ENCODE measurements at places on chromosomes 11 and 22.
A peak's percentile ranks its signal among the peaks of the same experiment; 100 is the strongest.

- DNase-seq, result no peak
Measured at GRCh38 chr22:46721501-46722085, 16.5 kb downstream of the CERK start.

DNA sequence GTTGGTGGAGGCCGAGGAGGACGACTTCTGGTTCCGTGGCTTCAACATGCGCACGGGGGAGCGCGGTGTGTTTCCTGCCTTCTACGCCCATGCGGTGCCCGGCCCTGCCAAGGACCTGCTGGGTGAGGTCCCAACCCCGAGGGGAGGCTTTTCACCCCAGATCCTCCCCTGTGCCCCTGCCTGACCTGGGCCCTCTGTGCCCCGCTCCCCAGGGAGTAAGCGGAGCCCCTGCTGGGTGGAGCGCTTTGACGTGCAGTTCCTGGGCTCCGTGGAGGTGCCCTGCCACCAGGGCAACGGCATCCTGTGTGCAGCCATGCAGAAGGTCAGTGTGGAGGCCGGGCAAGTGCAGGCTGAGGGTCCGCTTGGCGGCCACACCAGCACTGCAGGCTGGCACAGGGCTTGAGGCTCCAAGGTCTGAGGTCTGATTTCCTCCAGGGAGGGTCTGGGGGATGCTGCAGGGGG lies 5.1 kb downstream of the MAPK8IP2 start:
- no peak for DNase-seq

- peak; percentile 28 for DNase-seq
Measured at GRCh38 chr11:47514825-47515647, 37.9 kb downstream of the CELF1 start.

DNA sequence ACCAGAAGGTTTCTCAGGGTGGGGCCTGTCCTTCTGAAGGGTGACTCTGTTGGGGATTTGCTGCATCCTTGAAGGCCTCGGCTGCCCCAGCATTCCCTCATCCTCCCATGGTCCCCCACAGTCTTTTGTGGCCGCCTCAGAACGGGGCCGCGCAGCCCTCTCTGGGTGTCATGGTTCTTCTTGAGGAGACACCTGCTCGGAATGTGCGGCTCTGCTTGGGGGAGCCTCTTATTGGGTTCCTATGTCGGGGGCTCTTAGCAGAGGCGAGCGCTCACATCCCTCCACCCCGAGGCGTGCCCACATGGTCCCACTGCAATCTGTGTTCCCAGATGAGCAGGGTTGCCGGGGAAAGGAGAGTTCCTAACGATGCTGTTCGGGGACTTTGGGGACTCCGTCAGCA lies 1008.4 kb downstream of the BRD1 start:
- DNase-seq, result no peak

- no peak for DNase-seq
Measured at GRCh38 chr11:69148377-69148762, 7.4 kb upstream of the SMIM38 start.

- DNase-seq, result no peak
Measured at GRCh38 chr11:33835143-33835878, 56.6 kb downstream of the LMO2 start.

DNA sequence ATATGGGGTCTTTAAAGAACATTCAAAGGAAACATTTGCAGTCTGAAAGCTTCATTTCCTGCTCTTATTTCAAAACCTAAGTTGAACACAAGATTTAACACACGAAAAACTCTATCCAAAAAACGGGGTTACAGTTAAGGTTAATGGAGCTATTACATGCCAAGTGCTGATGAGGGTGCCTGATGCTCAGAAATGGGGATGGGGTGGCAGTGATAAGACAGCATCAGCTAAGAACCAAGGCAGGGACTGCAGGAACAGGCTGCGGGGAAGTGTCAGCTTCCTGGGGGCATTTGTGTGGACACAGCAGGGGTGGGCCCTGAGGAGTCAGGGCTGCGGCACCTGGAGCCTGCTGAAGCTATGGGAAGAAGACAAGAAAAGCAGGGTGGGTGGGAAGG lies 12.2 kb downstream of the DGCR2 start:
- no peak for DNase-seq

DNA sequence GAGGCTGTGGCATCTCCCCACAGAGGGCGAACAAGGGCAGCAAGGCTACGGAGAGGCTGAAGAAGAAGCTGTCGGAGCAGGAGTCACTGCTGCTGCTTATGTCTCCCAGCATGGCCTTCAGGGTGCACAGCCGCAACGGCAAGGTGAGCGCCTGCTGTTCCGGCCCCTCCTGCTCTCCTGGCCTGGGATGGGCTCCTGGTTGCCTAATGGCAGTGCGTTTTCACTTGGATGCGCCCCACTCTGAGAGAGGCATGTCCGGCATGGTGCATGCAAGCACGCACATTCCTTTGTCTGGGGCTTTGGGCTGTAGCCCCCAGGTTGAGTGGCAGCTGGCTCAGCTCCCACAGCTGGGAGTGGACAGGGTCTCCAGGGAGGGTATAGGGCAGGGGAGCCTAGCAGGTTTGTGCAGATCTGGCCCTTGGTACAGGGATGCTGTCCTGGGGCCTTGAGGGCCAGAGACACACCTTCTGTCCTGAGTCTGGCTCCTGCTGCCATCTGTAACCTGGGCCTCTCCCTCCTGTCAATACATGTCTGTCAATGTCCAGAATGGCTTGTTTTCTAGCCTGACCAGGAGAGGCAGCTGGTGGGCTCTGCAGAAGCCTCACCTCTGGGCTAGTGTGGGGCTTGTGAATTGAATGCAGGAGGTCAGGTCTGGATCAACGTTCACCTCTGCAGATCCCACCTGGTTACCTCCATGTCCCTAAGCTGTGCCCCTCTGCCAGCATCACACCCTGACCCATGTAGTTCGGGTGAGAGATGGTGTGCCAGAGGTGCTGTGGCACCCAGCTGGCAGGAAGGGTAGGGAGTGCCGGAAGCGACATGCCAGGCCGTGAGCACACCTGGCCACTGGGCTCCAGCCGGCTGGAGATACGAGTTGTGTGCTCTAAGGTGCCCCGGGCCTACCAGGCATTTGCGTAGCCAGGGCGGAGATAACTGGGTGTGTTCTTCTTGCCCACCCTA lies 107.1 kb downstream of the BCR start:
- no peak for DNase-seq

DNA sequence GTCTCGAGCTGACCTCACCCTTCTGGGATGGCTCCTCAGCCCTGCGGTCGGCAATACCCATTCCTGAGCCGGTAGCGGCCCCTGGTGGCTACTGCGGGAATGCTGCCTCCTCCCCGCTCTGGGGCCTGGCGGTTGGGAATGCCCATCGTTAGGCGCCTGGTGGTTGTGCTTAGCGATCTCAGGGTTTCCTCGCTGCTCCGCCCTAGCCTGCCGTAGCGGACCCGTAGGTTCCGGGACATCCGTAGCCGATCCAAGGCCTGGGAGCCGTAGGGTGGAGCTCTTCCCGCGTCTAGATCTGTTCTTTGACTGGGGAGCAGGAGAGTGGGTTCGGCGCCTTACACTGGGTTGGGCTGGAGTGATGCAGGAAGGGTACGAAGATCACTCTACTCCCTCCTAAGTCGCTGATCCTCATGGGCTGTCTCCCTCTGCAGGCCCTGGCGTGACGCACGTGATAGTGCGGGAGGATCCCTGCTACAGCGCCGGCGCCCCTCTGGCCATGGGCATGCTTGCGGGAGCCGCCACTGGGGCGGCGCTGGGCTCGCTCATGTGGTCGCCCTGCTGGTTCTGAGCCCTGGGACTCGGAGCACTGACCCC lies 14.8 kb downstream of the PLEKHB1 start:
- peak; percentile 89 for DNase-seq

- no peak for DNase-seq
Measured at GRCh38 chr22:24178502-24179440, 2.5 kb upstream of the SUSD2 start.

GRCh38 chr11:129324533-129325175 lies 51.0 kb upstream of the BARX2 start:
- DNase-seq, result no peak

- DNase-seq, result no peak
Measured at GRCh38 chr22:27575348-27575747, 226.2 kb downstream of the MN1 start.

DNA sequence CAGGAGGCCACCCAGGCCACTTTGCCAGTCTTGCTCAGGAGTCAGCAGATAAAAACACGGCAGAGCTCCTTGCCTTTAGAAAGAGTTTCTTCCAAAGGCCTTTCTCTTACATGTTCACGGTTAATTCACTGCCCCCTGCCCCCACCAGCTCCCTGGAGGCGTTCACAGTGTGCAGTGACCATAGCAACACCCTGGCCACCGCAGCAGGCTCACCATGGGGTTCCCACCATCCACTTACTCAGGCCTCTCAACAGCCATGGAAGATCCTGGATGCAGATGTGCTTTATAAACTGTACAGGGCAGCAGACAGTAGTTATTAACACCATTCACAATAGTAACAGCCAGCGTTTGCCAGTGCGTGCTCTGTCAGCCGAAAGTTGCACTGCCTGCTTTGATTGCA lies 10.6 kb upstream of the MYO7A start:
- DNase-seq, result no peak

DNA sequence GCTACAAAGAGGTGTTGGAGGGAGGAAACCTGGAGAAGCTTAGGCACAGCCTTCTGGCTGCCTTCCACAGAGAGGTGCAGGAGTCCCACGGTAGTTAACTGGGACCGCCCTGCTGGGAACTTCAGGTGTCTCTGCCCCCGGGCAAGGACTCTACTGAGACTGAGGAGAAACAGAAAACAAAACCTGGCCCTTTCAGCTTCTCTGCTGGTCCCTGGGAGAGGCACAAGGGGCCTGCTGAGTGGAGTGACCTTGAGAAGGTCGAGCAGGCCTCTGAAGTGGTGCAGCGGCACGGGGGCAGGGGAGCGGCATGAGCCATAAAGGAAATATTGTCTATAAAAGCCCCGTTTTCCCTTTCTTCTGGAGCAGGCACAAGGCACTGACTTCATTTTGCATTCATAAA lies 38.9 kb downstream of the NTM start:
- DNase-seq, result no peak

GRCh38 chr22:29152954-29153719 lies 52.6 kb upstream of the EMID1 start:
- no peak for DNase-seq

DNA sequence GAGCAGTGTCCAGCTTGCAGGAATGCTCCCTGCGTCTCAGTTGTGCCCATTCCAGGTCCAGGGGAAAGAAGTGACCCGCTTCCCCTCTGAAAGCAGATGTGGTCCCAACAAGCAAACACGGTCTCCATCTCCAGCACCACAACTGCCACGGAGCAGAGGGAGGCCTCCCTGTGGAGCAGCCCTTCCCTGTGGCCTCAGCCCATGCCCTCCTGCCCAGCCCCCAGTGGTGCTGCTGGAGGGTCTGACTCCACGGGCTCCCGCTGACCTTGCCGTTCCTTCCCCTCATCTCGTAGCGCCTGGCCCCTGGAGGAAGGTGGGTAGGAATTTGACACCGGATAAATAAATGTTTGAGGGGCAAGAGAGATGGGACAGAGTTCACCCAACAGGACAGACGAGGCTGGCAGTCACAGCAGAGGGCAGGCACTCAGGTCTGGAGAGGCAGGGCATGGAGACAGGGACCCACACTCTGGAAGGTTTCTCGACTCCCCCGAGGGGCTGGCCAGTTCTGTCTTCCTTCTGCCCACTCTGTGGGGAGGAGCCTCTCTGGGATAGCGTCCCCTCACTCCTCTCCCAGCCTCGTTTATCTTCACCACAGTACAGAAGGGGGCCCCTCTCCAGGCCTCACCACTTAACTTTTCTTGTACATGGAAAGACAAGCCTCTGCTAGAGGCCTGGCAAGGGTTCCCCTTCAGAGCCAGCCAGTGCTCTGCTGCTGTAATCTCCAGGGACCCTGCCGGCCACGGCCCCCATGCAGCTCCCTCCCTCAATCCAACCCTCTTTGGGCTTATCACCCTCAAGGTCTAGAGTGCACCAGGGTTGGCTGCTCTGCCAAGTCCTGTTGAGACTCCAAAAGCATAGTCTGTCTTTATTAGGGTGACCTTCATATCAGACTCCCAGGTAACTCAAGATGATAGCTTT lies 7.5 kb upstream of the ST3GAL4 start:
- DNase-seq, result no peak

DNA sequence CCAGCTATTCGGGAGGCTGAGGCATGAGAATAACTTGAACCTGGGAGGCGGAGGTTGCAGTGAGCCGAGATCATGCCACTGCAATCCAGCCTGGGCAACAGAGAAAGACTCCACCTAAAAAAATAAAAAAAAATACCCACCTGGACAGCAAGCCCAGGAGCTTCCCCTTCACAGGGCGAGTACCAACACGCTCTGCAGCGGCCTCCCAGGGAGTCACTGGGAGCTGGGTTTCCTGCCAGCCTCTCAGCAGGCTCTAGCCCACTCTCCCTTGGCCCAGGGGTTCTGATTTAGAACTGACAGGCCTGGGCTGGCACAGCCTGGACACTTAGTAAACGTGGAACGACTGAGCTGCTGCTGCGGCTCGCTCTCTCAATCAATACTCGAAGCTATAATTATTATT lies 2.0 kb upstream of the CABP7 start:
- no peak for DNase-seq

GRCh38 chr22:20395181-20395906 lies 1.4 kb downstream of the ZNF74 start:
- no peak for DNase-seq

DNA sequence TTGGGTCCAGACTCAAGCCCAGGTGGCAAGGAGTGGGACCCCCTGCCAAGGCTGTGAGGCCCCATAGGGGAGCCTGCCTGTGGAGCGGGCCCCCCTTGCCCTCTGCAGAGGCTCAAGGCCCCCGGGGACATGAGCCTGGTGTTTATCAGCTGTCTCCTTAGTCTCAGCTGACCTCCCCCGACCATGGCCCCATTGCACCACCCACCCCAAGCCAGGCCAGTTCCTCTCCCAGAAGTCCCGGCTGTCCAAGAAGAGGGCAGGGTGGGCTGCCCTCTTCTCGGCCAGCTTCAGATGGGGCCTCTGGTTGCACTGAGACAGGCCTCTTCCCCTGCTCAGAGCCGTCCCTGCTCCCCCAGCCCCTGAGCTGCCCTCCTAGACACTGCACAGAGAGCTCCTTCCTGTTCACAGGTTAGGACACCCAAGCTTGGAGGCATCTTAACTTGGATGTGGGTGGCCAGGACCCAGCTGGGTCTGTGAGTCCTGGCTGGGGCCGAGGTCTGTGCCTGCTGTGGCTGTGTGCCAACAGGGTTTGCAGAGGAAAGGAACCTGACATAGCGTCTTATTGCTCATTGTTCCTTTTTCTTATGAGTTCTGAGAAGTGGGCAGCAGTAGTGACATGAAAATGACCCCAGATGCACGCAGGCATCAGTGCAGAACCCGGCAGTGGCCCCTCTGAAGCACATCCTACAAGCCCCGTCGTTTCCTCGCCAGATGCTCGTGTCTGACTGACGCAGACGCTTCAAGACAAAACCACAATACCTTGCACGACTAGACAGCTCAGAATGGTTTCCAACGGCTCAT lies 5.4 kb downstream of the TRABD start:
- DNase-seq, result peak; percentile 83

DNA sequence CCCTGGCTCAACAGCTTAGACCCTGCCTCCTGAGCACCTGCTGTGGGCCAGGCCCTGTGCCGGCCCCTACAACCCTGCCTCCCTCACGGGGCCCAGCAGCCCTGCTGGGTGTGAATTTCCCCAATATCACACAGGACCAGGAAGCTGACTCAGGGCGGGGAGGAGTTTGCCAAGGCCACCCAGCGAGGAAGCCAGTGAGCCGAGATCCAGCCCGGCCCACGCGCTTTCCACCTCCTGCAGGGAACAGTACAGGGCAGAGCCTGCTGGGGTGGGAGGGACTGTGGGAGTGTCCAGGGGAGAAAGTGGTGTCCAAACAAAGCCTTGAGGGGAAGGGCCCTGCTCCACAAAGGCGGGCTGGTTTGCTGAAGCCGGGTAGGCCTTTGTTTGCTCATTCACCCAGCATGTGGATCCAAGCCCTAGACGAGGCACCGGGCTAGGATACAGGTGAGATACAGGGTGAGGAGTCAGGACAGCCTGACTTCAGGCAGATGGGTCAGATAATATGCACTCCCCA lies 26.8 kb downstream of the RPL3 start:
- DNase-seq, result no peak

- DNase-seq, result no peak
Measured at GRCh38 chr11:6402061-6402470, 11.8 kb downstream of the SMPD1 start.

All from CD4-positive, alpha-beta T cell (primary cell).